ENCODE measurements at places on chromosomes 6 and 20.

- no peak for DNase-seq
Observed at GRCh38 chr6:43125555-43125954, 45.5 kb upstream of the SRF start.

DNA sequence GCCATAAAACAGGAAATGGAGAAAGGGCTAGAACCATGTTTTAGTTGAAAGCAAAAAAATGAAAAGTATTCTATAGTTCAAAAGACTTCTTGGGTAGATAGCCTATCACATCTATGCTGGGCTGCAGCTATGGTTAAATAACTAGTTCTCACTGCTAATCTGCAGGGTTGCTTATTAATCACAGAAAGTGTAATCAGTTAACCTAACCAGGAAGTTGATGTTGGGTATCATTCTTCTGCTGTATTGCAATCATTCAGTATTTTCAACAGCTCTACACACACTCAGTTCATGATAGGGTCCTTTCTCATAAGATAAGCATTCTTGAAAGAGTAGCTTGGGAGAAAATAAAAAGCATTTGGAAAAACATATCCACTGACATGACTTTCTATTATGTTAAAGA lies 135.2 kb upstream of the TCF21 start:
- no peak for DNase-seq

DNA sequence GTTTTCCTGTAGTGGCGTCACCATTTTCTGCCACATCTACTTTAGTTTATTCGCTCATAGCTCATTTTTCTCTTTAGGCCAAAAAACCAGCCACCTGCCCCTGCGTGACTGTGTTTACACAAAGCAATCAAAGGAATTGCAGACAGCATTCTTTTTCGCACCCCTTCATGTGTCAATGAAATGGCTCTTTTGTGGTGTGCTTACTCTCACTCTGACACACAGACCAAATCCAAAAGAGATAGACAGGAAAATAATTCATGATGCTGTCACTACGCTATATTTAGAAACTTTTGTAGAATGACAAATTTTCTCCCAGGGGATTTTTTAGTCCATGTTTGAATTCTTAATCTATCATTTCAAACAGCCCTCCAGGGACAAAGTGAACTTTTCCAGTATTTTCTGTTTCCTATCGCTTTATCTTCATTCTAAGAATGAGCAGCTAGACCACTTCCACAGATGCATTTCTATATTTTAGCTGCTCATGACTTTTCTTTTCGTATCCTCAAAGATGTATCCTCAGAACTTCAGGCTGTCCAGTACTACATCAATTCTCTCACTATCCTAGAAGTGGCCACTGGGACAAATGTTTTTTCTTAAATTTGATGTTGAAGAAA lies 37.9 kb upstream of the KHDRBS2 start:
- DNase-seq = no peak

GRCh38 chr6:116017546-116018295 lies 43.0 kb downstream of the FRK start:
- DNase-seq = no peak

- DNase-seq = no peak
Observed at GRCh38 chr6:126446248-126446647, 106.3 kb downstream of the CENPW start.

- no peak for DNase-seq
Observed at GRCh38 chr6:12916006-12916405, 199.4 kb downstream of the PHACTR1 start.

DNA sequence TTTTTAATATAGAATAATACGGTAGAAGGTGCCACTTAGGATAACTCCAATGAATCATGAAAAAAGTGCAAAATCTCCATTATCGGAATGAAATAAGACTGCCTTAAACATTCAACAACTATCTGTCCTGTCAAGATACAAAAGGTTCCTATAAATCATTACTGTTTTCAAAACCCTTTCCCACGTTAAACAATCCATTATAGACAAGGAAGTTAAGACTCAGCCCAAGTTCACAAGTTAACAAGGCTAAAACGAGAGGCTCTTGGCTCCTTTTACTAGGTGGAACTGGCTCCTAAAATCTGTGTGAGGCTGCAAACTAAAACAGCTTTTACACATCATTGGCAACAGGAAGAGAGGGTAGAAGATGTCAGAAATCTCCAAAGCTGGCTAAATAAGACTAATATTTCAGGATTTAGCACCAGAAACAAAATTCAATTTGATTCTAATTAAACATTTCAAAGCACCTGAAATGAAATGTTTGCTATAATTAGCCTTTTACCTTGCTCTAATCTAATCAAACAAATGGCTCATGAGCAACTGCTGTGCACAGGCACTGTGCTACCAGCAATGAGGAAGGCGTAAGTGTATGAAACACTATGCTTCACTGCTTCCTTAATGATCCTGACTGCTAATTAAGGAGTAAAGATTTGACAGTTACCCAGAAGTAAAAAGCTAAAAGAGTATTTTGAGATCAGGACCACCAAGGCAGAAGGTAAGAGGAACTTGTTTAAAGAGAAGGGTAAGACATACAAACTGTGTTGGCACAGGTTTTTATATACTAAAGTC lies 109.7 kb downstream of the DST start:
- DNase-seq = no peak

Data from SW 1271 (cell line).